ENCODE measurements at places on chromosomes 12 and 14.

DNA sequence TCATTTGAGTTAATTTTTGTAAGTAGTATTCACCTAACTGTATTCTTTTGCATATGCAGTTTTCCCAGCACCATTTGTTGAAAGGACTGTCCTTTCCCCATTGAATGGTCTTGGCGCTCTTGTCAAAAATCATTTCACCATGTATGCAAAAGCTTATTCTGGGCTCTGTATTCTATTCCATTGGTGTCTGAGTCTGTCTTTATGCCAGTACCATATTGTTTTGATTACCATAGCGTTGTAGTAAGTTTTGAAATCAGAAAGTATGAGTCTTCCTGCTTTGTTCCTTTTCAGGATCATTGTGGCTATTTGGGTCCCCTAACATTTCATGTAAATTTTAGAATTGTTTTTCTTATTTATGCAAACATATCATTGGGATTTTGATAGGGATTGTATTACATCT, 508.7 kb upstream of the RGS6 start:
- no peak for DNase-seq

- no peak for DNase-seq
Observed at GRCh38 chr12:119672194-119672593, 4.3 kb downstream of the PRKAB1 start.

DNA sequence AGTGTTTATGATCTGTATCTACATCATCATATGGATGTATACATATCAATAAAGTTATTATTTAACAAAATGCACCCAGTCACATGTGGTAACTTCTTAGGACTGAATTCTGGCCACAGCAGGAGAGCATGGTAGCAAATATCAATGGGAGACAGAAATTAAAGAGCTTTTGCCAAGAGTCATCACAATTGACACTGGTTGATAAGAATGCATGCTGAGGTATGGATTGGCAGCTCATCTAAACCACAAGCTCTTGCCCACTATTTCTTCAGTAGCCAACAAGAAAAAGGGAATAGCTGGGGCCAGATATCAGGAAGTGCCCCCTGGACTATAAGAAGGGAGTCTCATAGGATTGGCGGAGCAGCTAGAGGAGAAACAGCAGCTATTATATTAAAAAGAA, 9.4 kb upstream of the PTGR2 start:
- DNase-seq: no peak

GRCh38 chr14:67332468-67332867, 27.1 kb downstream of the ATP6V1D start:
- no peak for DNase-seq

- DNase-seq: no peak
Observed at GRCh38 chr14:56587701-56588100, 8.1 kb downstream of the TMEM260 start.

GRCh38 chr12:93025145-93026103, 96.3 kb upstream of the EEA1 start:
- DNase-seq: no peak

DNA sequence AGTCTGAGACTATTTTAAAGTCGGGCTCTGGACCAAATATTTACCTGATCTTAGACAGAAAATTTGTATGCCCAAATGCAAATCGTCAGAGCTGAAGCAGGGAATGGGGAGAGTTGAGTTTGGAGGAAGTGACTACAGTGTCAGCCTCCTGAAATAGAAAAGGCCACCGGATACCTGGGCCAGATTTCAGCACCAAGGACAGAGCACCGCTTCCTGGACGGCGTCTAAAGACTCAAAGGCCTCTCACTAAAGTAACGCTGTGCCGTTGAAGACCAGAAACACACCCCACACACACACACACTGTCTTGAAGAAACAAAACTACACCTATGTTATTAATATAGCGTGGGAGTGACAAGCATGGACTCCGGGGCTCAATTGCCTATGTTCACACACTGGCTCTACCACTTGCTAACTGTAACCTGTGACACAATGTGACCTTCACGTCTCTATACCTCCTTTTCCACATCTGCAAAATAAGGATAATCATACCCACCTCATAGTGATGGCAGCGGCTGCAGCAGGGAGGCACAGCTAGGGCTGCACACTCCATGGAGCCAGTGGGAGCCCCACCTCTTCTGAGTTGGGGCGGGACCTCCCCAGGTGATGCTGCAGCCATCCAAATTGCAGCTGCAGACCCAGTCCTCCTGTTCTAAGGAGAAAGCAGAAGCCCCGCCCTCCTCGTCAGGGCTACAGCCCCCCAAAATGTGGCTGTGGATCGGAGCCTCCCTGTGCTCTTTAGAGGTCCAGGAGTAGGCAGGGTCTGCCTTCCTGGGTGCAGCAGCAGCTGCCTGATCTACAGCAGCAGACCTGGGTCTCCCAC, 35.6 kb downstream of the KRT76 start:
- DNase-seq: no peak

GRCh38 chr12:117921929-117922777, 46.6 kb downstream of the KSR2 start:
- DNase-seq: no peak

DNA sequence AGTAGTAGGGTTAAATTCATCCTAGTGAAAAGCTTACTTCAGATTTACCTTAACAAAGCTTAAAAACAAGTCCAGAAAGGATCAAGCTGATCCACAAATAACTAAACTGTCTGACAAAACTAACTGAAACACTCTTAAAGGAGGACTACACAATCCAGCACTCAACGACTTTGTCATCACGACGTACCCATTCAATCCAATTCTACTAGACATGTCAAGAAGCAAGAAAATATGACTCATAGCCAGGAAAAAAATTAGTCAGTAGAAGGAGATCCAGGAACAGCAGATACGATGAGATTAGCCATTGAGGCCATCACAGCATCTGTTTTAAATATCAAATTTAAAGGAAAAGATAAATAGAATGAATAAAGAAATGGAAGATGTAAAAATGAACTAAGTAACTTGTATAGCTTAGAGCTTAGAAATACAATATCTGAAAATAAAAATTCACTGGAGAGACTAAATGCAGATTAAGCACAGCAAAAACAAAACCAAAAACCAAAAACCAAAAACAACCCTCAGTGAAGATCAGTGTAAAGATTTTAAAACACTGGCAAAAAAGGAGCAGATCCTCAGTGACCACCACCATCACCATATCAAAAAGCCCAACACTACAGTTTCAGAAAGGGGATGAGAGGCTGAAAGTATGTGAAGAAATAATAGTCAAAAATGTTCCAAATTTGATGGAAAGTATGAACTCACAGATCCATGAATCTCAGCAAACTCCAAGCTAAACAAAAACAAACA, 95.0 kb upstream of the CCND2 start:
- DNase-seq: no peak
